ENCODE measurements at places on chromosomes 13 and 19.

- no peak for DNase-seq
Observed at GRCh38 chr13:37869506-37869755, 141 bp downstream of the TRPC4 start.

DNA sequence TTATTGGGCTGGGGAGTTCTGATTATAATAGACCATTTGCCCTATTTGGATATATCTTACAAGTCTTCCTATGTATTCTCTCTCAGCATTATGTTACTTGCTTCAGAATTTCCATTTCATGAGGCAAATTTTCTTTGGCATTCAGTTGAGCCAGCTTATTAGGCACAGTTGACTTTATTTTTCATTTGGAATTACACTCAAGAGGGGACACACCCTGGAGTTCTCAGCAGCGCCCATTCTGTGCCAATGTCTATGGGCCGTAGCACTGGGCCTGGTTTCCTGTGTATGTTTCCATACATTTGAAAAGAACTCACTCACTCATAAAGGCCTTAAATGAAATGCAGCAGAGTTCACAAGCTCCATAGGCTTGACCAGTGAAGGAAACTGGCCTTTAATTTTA lies 138.5 kb downstream of the KLF12 start:
- no peak for DNase-seq

DNA sequence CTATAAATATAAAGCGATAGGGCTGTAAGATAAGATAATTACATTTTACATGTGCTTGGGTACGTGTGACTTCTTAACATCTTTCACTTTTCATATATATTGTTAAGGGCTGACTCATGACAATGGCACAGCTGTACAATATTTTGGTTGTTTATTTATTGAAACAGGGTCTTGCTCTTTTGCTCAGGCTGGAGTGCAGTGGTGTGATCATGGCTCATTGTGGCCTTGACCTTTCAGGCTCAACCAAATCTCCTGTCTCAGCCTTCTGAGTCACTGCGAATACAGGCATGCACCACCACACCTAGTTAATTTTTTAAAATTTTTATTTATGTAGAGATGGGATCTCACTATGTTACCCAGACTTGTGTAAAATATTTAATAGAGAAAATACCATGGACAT lies 2532.4 kb upstream of the PCDH20 start:
- DNase-seq, result no peak

DNA sequence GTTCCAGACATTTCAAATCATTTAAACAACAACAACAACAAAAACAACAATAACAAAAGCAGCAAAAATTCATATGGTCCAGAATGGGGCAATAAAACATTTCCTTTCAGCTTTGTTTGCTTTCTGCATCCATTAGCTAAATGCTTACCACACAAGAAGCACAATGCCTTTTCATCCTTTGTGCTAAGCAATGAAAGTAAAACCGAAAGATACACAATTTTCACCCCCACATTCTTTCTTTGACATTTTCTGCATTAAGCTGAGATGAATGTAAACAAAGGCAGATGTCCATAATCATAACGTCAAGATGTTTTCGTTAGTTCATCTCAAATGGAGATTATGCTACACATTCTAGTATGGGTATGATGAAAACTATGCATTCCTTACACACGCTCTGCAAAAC lies 568.5 kb downstream of the SLITRK6 start:
- peak; percentile 26 for DNase-seq

DNA sequence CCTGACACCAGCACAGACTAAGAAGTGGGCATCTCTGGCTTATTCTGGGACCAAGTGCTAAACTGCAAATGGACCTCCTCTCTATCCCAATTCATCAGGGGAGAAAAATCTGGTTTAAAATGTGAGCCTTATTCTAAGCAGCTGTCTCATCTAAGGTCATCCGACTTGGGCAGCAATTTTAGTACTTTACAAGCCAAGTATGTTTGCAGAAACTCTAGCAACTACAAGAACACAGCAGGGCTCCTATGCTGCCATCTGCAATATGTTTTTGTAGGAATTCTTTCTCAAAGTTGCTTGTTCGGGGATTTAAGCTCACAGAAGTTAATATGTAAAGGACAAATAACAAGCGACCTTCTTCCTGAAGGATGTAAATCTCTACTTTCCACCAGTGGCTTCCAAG lies 113.1 kb downstream of the FOXO1 start:
- no peak for DNase-seq

DNA sequence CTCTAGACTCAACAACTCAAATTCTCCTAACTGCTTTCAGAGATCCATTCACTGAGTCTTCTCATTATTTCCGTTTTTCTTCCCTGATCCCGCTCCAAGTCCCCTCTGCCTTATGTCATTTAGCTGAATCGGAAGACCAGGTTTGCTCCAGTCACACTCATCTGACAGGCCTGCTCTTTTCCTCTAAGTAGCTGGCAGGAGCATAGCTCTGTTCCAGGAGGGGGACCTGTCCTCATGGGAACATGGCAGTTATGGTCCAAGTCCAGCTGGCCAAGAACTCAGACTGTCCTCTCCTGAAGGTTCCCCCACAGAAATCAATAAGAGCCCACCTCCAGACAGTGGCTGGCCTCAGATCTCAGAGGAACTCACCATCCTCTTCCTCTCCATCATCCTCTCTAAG lies 130.9 kb upstream of the SERP2 start:
- no peak for DNase-seq

DNA sequence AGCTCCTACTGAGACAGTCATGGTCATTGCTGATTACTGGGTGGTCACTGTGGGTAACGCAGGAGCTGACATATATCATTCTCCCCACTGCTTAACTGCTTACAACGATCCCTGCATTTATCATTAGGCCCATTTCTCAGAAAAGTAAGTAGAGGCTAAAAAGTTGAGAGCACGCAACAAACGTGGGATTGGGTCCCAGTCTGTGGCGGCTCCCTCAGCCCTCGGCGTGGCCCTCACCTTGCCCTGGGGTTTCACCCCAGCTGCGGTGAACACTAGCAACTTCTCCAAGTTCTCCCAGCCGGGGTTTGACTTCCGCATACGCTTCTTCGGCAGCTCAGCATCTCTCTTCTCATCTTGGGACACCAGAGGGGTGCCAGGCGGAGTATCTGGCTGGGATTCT lies 2.5 kb downstream of the PNKP start:
- DNase-seq, result no peak

- peak; percentile 87 for DNase-seq
Observed at GRCh38 chr19:45809643-45810159, 5.4 kb downstream of the RSPH6A start.

GRCh38 chr13:82898586-82898985 lies 983.7 kb downstream of the SLITRK1 start:
- no peak for DNase-seq

DNA sequence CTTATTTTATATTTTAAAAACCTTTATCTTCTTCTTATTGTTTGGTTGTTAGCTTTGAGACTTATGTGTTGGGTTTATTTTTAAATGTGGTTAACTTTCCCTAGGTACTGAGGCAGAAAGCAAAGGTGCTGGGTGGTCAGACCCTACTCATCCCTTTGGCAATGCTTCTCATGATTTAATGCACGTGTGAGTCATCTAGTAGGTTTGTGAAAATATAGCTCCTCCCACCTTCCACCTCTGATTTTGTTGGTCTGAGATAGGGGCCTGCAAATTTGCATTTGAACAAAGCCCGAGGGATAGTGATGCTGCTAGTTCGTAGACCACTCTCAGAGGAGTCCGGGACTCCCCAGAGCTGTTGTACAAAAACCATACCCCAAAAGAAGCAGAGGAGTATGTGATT lies 771.3 kb upstream of the ARGLU1 start:
- DNase-seq, result peak; percentile 9

GRCh38 chr19:58317476-58318072 lies 9.2 kb upstream of the ZSCAN22 start:
- DNase-seq, result peak; percentile 35

- DNase-seq, result no peak
Observed at GRCh38 chr19:3095441-3096191, 1.5 kb downstream of the GNA11 start.

GRCh38 chr19:33248954-33249613 lies 23.4 kb upstream of the SLC7A10 start:
- no peak for DNase-seq

GRCh38 chr19:49056101-49056901 lies 1.2 kb downstream of the CGB7 start:
- peak; percentile 48 for DNase-seq

DNA sequence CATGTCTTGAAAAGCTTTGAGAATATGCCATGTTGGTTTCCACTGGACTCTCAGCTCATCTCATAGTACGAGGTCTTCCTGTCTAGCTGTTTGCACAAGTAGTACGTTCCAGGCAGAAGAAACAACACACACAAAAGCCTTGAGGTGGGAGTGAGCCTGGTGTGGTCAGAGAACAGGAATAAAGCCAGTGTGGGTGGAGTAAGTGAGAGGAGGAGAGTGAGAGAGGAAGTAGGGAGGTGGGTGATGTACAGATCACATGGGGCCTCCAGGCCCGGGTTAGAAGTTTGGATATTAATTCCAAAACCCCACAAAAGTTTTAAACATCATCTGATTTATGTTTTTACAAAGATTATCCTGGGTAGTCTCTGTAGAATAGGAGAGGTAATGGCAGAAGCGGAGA lies 230.6 kb downstream of the MTUS2 start:
- no peak for DNase-seq

GRCh38 chr19:46225558-46226004 lies 4.0 kb upstream of the IGFL1 start:
- DNase-seq, result peak; percentile 8

DNA sequence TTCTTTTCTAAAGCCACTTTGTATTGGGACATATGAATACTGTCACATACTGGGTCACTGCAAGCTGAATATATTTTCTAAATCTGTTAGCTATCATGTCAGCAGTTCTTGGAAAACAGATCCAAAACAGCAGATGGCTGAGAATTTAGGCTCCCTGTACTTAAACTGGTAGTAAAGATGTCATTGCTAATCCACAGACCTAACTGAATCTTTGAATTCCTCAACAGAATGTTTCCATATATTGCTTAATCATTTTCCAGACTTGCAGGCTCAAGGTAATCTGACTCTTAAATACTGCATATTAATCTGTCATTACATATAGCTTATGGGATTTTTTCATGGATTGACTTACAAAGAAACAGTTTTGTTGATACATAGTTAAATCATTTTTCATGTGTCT lies 639.0 kb upstream of the KLHL1 start:
- DNase-seq, result peak; percentile 5

DNA sequence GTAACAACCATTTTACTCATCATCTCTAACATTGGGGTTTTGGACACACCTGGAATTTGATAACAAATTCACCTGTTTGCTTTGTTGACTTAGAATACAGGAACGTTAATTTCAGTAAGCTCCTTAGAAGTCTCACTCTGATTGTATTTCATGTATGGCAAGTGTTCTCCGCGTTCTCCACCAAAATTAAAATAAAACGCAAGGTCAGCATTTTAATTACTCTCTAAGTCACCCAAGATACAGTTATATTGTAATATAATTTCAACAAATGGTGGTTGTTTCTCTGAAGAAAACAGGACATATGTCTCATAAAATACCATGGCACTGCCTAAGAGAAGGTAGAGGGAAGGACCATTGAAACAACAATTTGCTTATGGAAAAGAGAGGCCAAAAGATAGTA lies 742.1 kb downstream of the LIG4 start:
- no peak for DNase-seq

- DNase-seq, result no peak
Observed at GRCh38 chr13:68810660-68811059, 1297.0 kb upstream of the ATXN8OS start.

DNA sequence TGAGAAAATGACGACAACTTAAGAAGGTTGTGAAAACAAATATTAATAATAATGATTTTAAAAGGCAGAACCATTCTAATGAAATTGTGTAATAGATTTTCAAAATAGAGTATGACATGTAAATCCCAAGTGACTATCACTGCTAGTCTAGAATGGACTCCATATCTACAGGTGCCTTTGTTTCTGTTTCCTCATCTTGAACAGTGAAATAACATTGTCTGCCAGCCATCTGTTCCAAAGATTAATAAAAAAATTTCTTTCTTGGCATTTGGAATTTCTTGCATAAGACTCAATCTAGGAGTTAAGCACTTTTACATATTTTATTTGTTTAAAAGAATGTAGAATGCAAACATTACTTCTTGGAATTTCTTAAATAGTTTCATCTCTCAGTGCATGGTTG lies 520.1 kb upstream of the ARGLU1 start:
- no peak for DNase-seq

- no peak for DNase-seq
Observed at GRCh38 chr13:22175241-22175640, 504.4 kb downstream of the FGF9 start.

DNA sequence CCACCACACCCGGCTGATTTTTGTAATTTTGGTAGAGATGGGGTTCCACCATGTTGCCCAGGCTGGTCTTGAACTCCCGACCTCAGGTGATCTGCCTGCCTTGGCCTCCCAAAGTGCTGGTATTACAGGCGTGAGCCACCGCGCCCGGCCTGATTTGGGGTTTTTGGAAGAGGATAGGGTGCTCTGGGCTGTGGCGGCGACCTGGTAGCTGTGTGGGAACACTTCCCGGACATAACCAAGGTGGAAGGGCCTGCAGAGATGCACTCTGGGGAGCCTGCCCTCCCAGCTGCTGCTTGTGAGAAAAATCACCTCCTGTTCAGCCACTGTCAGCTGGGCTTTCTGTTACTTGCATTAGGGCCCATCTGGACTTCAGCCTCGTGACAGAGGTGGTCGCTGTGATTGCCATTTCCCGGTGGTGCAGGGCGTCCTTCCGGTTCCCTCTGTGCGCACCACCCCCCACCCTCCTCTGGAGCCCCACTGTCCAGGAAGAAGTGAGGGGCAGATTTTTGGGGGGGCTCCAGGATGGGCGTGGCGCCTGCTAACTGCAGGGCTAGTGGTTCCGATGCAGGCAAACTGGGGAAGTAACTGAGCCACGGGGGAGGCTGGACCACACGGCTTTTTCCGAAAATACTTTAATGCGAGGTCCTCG lies 7.5 kb downstream of the IL4I1 start:
- no peak for DNase-seq

GRCh38 chr19:57665261-57665806 lies 3.4 kb upstream of the ZSCAN4 start:
- DNase-seq, result no peak

DNA sequence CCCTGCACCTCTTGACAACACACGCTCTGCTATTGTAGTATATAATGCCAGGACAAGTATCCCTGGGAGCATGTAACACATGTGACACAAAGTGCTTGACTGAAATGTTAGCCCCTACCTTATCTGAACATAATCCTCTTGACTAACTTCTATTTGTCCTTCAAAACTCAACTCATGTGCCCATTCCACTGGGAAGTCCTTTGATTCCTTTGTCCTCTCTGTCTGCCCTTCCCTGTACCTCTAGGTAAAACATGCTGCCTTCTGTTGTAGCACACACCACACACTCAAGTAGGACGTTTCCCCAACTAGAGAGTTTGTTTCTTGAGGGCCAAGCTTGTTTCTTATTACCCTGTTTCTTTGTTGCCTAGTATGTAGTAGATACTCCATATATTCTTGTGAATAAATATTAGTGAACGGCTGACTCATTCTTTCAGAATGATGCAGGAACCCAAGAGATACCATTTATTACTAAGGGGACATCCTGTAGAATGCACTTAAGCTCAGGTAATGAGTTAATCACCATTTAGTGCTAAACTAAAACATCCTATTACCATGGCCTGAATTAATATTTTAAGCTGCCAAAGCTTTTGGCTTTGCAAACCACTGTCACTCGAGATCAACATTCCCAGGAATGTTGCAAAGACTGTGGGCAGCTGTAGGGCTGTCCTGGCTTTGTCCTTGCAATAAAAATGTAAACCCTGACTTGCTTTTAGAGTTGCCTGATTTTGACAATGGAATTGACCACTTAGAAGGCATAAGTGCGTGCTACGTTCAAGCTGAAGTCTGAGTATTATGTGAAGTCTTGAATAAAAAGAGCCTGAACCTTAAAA lies 313.4 kb downstream of the COG6 start:
- no peak for DNase-seq

- DNase-seq, result no peak
Observed at GRCh38 chr13:110209950-110210603, 96.9 kb downstream of the COL4A1 start.

All from fibroblast of skin of right quadriceps (primary cell).